Effector memory CD8-positive, alpha-beta T cell (primary cell): ENCODE measurements at places on chromosomes 12 and 14.

DNA sequence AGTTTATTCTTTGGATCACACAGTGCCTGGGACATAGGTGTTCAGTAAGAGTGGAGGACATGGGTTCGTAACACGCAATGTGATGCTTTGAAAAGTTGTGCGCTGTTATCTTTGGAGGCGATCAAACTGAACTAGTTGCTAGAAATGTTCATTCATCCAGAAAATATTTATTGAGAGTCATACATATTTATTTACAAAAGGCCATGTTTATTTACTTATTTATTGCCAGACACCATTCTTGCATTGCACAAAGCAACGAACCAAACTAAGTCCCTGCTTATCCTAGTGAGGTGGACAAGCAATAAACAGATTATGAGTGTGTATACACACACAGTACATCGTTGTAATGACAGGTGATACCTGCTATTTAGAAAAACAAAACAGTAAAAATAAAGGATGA is 12.6 kb downstream of the BHLHE41 start:
- DNase-seq: no peak

DNA sequence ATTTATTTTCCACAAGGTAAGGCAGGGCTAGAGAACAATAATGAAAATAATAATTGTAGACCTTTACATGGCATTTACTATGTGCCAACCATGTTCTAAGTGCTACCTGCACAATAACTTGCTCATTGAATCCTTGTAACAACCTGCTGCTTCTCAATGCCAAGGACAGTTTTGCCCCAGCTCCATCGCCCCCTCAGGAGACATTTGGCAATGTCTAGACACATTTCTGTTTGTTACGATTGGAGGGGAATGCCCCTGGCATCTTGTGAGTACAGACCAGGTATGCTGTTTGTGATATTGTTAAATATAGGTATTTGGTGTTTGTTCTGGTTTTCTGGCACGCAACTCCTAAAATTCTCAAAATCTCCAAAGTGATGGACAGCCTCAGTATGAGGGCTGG is 8.1 kb upstream of the ATXN2 start:
- no peak for DNase-seq

DNA sequence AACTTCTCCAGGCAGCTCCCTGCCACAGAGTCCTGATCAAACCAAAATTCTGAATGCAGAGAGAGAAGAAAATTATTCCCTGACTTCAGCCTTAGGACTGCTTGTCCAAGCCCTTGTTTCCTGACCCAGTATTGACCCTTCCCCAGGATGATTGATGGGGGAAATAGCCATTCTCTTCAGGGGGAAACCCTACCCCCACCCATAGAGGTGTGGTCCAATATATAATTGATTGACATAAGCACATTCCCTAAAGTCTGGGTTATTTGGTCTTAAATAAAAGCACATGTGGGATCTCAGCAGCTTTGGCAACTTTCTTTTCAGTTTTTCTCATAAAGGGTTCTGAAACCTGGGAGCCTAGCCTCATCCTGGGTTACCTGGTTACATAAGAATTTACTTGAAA is 201.2 kb upstream of the DDHD1 start:
- DNase-seq: no peak

GRCh38 chr14:33567023-33567728 is 383.7 kb downstream of the EGLN3 start:
- no peak for DNase-seq

- DNase-seq: no peak
These were observed 42.1 kb downstream of the CIT start for GRCh38 chr12:119835068-119835467.

DNA sequence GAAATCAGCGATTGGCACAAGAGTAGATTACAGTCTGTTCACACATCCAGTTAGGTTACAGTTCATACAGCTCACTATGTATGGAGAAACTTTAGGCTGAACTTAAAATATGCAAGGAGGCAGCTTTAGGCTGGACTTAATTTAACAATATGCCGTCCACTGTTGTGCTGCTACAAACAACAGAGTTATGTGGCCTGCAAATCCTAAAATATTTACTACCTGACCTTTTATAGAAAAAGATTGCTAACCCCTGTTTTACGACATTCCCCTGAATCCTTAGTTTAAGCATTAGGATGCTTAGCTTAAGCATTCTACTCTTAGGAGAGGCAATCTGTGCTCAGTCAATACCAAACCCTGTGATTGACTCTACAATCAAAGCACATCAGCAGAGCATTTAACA is 50.9 kb downstream of the DAO start:
- DNase-seq: no peak

DNA sequence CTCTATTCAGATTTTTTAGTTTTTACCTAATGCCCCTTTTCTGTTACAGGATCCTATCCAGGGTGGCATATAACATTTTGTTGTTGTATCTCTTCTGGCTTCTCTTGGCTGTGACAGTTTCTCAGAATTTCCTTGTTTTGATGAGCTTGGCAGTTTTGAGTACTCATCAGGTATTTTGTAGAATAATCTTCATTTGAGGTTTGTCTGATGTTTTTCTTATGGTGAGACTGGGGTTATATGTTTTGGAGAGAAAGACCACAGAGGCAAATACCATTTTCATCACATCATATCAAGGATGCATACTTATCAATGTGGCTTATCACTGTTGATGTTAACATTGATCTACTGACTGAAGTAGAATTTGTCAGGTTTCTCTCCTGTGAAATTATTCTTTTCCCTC is 14.0 kb upstream of the LYZ start:
- DNase-seq: no peak

- no peak for DNase-seq
These were observed 24.3 kb downstream of the MNAT1 start for GRCh38 chr14:60758885-60759284.

DNA sequence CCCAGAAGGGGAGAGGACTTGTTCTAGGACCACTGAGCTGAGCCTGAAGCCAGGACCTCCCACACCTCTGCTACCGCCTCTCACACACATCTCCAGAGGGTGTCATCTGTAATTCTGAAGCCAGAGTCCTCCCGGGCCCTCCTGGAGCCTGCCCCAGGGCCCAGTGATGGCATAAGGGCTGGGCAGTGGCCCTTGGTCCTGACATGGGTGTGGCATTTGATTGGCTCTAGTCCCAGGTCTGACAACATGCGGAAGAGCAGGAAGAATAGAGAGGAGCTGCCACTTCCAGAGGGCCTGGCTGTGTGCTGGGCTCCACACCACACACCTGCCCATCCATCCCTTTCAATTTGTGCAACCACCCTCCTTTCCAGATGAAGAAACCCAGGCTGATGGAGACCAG is 144.3 kb upstream of the GSC start:
- no peak for DNase-seq

DNA sequence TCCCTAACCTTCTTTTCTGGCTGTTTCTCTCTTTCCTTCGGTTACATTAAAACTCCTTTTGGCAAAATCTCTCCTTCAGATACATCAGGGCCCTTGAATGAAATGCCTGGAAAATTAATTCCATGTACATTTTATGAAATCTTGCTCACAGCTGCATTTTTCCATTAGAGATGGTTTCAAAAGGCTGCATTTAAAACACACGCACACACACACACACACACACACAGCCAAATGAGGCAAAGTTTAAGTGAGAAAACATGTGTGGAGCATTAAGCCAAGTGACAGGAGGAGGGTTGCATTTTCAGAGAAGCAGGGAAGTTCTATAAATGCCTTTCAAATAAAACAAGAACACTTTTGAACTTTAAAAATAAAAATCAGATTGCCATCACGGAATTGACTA is 216.4 kb downstream of the LRIG3 start:
- no peak for DNase-seq

DNA sequence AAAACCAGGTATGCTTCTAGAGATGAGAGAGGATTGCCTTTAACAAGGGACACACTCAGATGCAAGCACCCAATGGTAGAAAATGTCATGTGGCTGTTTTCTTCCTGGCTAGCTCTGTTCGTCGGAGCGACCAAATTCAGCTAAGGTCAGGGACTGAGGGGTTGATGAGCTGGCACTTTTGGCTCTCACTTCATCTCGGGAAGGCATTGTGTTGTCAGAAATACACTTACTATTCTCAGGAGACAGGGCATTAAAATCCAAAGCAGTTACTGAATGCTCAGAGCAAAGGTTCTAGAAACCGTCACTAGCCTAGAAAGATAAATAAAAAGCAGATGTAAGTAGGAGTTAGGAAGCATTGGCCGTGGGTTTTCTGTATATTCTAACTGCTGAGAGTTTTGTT is 275.7 kb upstream of the SSTR1 start:
- DNase-seq: no peak

GRCh38 chr12:113804961-113805600 is 161.0 kb downstream of the RBM19 start:
- no peak for DNase-seq

- DNase-seq: no peak
These were observed 6.4 kb downstream of the RAD52 start for GRCh38 chr12:943051-943450.

DNA sequence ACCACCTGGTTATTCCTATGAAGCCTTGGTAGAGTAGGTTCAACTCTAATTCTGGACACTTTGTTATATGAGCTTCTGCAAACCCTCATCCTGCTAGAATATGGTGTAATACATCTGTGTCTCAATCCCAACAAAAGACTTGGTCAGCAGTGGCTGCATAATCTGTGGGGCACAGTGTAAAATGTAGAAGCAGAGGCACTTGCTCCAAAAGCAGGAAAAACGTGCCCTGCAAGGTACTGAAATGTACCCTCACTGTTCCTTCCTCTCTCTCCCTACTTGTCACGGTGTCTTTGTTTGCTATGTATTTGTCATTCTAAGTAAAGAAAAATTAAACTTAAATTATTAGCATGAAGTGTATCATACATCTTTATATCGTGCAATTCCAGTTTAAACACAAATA is 267.9 kb downstream of the BCL11B start:
- no peak for DNase-seq

DNA sequence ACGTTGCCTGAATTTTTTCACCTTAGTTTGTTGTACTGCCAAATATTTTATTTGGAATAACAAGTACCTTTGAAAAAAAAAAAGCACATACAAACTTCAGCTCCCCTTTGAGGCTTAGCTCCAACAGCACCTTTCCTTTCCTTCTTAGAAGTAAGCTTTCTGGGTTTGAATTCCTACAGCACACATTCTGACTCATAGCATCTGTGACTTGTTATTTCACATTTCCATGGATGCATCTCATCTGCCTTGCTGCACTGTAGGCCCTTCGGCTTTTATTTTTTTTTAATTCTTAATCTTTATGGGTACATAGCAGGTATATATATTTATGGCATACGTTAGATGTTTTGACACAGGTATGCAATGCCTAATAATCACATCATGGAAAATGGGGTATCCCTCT is 7.2 kb downstream of the LGALS3 start:
- DNase-seq: no peak

DNA sequence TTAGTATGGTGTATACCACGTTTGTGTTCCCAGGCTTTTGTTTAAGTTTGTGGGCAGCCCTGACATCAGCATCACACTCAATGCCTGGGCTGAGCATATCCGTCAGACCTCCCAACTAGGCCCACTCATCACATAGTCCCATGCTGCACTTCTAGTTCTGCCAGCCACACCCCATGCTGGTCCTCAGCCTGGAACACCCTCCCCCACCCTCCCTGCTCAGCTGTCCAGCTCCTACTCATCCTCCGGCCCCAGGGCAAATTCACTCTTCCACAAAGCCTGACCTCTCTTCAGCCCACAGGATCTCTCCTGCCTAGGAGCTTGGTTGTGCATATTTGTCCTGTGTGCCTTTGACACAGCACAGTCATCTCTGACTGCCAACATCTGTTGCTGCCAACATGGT is 3.9 kb upstream of the ENDOU start:
- DNase-seq: no peak

DNA sequence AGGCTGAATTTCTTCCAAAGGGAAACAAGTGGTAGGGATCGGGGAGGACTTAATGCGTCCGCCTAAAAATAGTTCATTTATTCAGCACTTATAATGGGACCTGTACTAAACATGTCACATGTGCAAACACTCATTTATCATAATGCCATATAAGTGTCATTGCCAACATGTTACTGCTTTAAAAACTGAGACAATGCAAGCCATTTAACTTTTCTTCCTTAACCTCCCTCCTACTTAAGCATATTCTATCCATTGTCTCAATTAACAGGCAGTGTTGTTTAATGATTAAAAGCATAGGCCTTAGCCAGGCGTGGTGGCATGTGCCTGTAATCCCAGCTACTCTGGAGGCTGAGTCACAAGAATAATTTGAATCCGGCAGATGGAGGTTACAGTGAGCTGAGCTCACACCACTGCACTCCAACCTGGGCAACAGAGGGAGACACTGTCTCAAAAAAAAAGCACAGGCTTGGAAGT is 13.5 kb upstream of the SCFD1 start:
- no peak for DNase-seq

GRCh38 chr12:132186208-132186856 is 42.1 kb downstream of the NOC4L start:
- no peak for DNase-seq

DNA sequence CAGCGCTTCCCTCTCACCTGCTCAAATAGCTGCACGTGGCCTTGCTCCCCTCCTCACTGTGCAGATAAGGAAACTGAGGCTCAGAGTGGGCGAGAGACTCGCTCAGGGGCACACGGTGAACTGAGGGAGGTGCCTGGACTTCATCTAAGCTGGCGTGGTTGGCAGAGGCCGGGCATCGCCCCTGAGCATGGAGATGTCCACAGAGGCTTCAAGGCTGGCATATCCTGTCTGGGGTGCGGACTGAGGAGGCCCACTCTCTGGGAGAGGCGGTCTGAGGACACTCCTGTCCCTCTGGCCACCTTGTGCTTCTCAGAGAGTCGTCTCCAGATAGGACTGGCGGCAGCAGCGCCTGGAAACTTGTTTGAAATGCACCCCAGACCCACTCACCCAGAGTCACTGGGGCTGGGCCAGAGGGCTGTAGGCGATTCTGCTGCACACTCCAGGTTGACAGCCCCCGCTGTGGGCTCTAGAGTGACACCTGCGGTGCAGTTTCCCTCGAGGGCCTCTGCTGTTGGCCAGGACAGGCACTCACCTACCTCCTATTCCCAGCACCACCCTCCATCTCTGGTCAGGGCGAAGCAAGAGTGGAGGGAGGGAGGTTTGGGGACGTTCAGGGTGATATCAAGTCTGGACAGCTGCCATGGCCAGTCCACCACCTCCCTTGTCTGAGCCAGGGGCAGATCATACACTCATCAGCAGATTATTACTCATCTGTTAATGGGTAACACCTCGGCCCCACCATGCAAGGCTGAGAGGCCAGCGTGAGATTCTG is 11.2 kb upstream of the LBHD2 start:
- DNase-seq: no peak

GRCh38 chr12:121970581-121971300 is 50.9 kb upstream of the BCL7A start:
- no peak for DNase-seq

DNA sequence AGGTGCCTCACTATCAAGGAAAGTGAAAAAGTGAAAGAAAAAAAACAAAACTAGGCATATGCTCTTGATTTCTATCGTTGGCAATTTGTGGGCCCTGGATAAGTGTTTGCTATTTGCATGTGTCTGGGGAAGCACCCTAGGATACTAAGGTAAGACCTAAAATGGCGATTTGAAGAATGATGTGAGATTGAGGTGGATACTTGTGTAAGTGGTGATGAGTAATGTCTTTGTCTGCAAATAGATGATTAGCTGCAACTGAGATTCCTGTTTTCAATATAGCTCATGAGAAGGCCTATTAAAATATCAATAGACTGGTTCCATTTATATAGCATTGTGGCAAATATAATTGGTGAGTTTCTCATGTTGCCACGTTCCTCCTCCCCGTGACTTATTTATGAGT is 261.7 kb downstream of the NEDD1 start:
- no peak for DNase-seq
